NCI-H2107 (cell line): ENCODE measurements at places on chromosomes 4 and X.

GRCh38 chrX:41542135-41542534 lies 95.0 kb downstream of the NYX start:
- DNase-seq, result no peak

GRCh38 chr4:42655269-42655637 lies 1.7 kb downstream of the ATP8A1 start:
- DNase-seq, result no peak

DNA sequence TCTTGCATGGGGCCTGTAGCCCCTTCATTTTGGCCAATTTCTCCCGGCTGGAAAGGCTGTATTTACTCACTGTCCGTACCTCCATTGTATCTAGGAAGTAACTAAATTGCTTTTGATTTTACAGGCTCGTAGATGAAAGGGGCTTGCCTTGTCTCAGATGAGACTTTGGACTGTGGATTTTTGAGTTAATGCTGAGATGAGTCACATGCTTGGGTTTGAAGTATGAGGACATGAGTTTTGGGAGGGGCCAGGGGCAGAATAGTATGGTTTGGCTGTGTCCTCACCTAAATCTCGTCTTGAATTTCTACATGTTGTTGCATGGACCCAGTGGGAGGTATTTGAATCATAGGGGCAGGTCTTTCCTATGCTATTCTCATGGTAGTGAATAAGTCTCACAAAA lies 407.6 kb upstream of the NDST3 start:
- no peak for DNase-seq

GRCh38 chr4:69576251-69576877 lies 63.1 kb downstream of the UGT2A2 start:
- no peak for DNase-seq

DNA sequence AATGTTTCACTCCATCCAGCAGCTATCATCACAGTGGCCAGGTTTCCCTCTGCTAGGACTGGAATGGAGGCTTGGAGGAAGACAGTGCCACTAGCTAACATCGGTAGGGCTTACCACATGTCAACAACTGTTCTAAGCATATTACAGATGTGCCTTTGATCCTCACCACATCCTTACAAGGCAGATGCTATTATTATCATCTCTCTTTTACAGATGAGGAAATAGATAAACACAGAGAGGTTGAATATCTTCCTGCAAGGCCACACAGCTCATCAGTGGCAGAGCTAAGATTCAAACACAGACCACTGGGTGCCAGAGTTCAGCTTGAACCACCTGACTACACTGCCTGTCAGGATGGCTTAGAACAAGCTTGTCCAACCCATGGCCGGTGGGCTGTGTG lies 47.4 kb downstream of the MAMLD1 start:
- DNase-seq, result no peak

DNA sequence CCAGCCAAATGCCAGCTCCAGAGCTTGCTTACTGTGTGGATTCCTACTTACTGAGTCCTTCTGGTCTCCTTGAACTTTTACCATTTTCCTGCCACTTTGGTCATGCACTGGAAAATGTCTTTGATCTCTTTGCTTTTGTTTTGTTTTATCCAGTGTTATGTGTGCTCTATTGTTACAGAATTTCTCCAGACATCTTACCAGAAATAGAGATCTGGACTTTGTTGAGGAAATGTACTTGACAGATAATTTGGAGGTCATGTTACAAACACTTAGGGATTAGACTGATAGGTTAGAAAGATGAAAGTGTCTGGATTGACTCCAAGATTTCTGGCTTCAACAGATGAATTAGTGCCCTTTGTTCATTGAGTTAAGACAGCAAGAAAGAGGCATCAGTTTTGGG lies 5.7 kb upstream of the ZNF330 start:
- DNase-seq, result no peak

- no peak for DNase-seq
These were observed 74.5 kb downstream of the ABLIM2 start for GRCh38 chr4:8084031-8084660.

GRCh38 chrX:108178143-108178498 lies 86.5 kb downstream of the ATG4A start:
- no peak for DNase-seq

DNA sequence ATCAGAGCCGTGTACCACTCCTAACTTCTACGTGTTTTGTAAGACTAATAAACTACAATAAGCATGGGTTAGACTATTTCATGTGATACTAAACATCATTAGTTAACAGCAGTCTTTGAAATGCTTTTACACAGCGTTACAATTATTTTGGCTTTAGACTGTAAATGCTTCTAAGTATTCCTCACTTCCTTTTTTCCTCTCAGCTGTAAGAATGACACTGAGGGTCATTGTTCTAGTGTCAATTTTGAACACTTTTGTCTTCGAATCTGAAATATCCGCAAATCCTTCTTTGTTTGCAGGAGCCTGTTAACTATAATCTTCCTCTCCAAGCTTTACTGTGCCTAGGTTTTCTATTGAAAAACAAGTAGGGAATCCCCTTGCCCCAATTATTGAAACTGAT lies 1.5 kb downstream of the ABCE1 start:
- DNase-seq, result no peak

GRCh38 chrX:1462596-1463251 lies 10.0 kb upstream of the ASMTL start:
- DNase-seq, result no peak

GRCh38 chr4:28386776-28387175 lies 1526.1 kb downstream of the STIM2 start:
- DNase-seq, result no peak

DNA sequence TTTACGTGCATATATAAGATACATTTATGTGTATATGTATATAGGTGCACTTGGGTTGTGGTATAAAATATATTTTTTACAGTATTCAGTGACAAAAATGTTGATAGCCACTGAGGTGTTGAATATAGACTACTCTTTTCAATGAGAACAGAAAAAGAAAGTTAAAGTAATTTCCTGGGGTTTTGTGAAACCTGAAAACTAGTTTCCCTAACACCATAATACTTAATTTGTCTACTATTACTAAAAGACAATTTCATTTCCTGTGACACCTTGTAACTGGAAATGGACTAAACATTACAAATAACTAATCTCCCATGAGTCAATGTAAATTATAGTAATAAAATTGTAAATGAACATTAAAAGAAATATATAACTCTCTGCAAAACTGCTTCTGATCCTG lies 32.0 kb upstream of the MAP9 start:
- DNase-seq, result no peak

DNA sequence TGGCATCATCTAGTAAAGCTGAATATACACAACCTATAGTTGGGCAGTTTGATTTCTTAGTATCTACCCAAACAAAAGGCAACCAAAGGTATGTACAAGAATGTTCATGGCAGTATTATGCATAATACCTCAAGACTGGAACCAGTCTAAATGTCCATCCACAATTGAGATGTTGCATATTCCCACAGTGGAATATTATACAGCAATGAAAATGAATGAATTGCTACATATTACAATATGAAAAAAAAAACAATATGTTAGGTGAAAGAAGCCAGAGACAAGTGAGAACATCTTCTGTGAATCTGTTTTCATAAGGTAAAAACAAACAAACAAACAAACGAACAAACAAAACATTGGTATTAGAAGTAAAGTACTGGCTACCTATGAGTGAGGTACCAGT lies 11.6 kb upstream of the RAB28 start:
- DNase-seq, result no peak

- no peak for DNase-seq
These were observed 106.3 kb downstream of the FAM53A start for GRCh38 chr4:1577822-1578217.

DNA sequence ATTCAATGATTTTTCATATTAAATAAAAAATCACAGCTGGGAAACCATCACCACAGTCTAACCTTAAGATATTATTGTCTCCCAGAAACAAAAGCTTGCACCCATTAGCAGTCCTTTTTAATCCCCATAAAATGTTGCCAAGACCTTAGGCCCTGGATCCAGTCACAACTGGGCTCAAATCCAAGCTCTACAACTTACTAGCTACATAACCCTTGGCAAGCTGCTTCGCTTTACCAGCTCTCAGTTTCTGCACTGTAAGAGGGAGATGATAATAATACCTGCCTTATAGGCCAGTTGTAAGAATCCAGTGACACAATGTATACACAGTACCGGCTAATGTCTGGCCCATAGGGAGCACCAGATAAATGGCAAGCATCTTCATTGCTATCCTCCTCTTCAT lies 400.9 kb upstream of the FGF13 start:
- no peak for DNase-seq

DNA sequence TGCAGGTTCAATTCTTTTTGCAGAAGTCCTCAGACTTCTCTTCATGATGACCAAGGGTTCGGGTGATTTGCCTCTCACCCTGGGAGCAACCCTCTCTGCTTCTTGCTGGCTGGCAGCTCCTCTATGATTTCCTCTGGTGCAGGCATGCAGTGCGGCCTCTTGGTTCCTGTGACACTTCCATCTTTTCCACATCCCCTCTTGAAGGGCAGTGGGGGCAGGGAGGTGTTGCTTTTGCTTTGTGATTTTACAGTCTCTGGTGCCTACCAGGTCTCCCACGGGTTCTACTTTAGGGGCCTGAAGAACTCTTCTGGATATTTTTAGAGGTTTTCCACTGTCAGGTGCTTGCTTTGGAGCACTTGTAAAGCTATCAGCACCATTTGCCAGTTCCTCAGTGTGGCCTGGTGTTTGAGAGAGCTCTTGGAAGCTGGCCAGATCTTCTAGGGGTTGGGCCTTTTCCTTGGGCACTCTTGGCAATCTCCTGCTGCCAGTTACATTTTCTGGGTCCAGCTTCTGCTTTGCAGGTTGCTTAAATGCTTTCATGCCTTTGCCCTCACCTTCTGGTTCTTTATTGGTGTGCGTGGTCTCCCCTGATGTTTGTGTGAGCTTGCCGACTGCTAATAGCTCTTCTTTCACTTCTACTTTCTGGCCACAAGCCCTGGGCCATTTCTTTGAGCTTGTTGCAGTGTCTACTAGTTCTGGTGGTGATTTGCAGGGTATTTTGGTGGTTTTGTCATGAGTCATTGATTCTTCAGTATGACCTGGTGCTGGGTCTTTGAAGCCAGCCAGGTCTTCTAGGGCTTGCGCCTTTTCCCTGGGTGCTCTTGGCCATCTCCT lies 11.5 kb upstream of the CHST7 start:
- no peak for DNase-seq

DNA sequence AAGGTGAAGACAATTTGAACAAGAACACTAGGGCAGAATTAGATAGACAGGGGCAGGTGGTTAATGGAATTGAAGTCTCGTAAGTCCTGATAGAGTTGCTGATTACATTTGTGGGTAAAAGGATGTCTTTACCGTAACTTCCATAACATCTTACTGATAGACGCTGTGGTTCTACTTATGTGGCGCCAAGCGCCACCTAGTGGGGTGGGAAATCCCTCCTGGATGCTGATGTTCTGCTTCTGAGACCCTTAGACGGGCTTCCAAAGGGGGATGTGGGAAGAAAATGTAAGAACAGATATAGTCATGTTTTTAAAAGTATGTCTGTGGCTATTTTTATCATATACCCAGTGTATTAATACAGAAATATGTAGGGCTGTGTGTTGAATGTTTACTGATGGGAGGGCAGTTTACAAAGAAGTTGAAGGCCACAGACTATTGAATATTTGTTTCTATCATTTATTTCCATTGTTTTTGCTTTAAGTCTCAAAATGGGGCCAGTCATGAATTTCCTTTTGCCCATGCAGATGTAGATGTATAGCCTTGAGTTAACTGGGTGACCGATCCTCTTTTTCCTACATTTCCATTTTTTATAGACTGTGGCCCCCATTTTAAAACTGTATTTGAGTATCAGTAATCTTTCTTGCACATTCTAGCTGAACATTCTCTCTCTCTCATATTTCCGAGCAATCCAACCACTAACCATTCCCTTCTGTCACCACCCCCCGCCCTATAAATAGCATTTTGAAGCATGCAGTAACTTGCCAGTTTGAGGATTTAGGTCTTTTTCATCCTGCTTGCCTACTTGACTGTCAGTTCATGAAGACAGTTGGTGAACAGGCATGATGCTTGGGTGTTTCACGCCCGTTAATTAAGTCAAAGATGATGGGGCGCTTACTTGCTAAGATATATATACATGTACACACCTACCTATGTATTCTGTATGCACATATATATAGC lies 12.1 kb upstream of the TLR8 start:
- no peak for DNase-seq

DNA sequence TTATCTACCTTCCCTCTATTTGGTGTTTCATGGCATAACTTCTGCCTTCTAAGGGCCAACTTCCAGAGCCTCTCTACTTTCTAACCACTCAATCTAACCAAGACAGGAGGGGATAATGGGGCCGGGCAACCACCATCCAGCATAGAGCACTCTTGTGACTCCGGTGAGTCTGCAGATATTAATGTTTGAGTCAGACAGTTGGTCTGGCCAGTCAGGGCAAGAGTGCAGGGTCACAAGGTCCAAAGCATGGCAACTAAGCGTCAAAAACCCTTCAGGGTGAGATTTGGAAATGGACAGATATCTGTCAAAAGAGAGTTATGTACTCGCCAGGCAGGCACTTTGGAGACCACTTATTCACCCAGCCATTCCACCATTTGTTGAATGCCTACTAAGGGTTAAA lies 105.0 kb downstream of the PALLD start:
- DNase-seq, result no peak

- DNase-seq, result no peak
These were observed 77.1 kb downstream of the STARD8 start for GRCh38 chrX:68724531-68725020.
